Stimulated activated CD4-positive, alpha-beta T cell treated with anti-CD3 and anti-CD28 coated beads, Interleukin-15, amount 100 ng/mL, for 1 hour (primary cell): ENCODE measurements at places on chromosomes 13 and 19.

DNA sequence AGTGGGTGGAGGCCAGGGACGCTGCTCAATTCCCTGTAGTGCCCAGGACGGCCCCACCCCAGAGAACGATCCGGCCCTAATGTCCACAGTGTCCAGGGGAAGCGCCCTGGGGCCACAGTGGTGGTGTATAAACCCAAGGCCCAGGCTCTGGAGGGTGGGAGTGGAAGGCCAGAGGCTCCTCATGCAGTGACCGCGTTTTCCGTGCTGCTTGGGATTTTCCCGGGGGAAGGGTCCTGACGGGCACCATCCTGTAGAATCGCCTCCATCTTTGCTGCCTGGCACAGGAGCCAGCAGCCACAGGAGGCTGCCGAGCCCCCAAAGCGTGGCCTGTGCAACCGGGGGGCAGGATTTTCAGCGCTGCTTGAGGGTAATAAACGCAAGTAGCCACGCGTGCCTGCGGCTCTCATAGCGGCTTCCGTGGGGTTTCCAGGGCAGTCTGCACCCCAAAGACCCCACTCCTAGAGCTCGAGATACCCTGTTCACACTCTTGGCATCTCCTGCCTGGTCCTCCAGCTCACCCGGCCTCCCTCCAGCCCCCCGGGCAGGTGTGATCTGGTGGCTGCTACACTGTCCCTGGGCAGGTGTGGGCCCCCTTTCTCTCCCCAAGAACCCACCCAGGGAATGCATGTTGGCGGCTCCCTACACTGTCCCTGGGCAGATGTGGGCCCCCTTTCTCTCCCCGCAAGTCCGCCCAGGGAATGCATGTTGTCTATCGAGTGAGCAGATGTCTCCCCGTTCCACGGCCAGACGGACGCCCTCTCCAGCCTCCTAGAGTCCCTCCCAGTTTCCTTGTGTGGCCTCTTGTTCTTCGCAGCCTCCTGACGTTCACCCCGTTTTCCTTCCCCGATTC lies 2.2 kb downstream of the NCLN start:
- DNase-seq, result no peak

DNA sequence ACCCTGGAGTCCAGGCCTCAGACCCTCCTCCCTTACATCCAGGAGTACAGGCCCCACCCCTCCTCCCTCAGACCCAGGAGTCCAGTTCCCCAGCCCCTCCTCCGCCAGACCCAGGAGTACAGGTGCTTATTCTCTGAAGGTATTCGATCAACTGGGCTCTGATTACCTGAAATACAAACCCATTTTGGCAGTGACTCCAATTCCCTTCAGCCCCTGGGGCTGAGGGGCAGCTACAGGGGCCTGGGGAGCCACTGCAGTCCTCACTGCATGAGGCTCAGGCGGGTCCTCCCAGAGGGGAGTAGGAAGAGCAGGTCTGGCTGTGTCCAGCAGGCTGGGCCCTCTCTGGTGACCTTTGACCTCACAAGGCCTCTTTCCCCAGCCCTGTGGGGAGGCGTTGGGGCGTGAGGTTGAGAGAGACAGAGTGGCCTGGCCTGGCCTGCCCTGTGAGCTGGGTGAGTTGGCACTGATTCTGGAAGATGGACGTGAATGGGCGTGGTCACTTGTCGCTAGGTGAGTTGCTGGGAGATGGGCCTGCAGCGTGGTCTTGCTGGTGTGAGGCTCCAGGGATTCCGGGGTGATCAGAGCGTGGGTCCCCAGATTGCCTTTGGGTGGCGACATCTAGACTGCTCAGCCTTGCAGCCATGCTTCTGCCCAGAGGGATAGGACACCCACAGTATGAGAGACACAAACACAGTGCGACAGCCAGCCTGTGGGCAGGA lies 3.1 kb downstream of the BCAT2 start:
- DNase-seq, result no peak

- DNase-seq, result no peak
Measured at GRCh38 chr13:27751953-27752532, 40.2 kb upstream of the GSX1 start.

- DNase-seq, result no peak
Measured at GRCh38 chr19:12726988-12727316, 3.2 kb upstream of the TNPO2 start.

- DNase-seq, result no peak
Measured at GRCh38 chr13:107912745-107913144, 302.6 kb downstream of the LIG4 start.

- no peak for DNase-seq
Measured at GRCh38 chr13:59266478-59267063, 897.2 kb downstream of the DIAPH3 start.

GRCh38 chr13:33100886-33101285 lies 84.7 kb downstream of the KL start:
- DNase-seq, result no peak

- DNase-seq, result no peak
Measured at GRCh38 chr13:98577836-98578285, 954 bp upstream of the STK24 start.

DNA sequence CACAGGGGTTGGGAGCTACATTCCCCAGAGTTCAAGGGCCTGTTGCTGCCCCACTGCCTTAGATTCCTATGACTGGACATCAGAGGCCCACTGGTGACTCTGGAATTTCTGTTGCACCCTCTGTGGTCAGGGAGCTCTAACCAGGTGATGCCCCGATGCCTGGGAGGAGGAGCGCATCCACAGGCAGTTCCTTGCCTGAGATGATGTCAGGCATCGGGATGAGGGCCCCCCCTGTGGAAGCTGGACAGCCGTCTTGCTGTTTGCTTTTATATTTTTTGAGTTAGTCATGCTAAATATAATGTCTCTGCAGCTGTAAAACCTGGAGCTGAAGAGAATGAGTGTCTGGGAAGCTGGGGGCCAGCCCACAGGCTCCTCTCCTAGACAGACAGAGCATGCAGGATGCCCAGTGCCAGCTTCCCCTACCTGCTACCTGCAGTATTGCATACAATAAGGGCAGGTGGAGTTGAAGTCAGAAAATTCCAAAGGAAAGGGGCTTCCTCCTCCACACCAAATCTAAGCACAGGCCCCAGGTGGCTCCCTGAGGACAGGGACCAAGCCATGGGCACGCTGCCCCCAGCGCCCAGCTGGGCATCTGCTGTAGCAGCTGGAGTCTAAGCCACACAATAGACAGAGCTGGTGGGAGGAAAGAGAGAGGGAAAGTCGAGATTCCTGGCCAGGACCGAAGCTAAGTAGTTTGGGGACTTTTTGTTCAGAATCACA lies 16.2 kb downstream of the COL4A2 start:
- DNase-seq, result no peak

DNA sequence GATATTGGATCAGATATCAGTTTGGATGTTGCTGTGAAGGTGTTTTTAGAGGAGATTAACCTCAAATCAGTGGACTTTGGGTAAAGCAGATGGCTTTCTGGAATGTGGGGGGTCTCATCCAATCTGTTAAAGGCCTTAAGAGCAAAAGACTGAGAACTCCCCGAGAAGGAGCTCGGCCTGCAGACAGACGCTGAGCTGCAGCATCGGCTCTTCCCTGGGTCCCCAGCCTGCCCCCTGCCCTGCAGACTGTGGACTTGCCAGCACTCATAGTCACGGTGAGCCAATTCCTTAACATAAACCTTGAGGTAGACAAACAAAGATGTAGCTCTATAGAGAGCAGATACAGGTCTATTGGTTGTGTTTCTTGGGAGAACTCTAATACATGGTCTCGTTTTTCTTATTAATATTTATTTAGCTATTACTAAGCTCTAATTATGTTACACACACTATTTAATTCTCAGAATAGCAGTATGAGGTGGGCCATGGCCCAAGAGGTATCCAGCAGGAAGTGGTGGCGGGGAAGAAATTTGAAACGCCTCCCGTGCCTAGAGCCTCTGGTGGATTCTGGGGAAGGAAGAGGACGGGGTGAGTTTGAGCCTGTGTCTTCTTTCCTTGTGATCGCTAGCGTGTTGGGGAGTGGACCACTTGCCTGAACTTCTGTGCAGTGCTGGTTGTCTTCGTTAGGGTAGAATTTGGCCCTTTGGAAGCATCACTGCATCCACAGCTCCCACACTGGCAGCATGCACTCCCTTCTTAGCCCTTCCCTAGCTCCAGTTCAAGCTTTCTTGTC lies 305.3 kb downstream of the TEX29 start:
- no peak for DNase-seq

- no peak for DNase-seq
Measured at GRCh38 chr13:114135731-114136171, 3.3 kb upstream of the RASA3 start.

- no peak for DNase-seq
Measured at GRCh38 chr13:82011355-82011754, 1670.4 kb upstream of the SPRY2 start.

- DNase-seq, result no peak
Measured at GRCh38 chr13:51364404-51365008, 25.0 kb downstream of the SERPINE3 start.

DNA sequence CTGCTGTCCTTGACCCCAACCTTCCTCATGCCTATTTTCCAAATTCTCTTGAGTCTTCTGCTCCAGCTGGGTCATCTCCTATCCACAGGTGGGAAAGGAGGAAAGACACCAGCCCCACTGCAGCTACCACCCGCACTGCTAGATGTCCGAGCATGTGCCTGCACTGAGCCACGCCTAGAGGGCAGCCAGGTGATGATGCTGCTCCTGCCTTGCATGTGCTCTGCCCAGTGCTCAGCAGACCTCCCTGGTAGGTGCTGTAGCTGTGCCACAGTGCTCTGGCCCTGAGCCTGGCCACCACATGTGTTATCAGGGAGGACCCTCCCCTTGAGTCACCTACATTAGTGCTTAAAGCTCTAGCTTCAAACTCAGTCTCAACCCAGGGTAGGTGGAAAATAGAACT lies 6.9 kb upstream of the CYSLTR2 start:
- DNase-seq, result no peak

GRCh38 chr13:94692030-94692429 lies 20.3 kb downstream of the SOX21 start:
- no peak for DNase-seq

DNA sequence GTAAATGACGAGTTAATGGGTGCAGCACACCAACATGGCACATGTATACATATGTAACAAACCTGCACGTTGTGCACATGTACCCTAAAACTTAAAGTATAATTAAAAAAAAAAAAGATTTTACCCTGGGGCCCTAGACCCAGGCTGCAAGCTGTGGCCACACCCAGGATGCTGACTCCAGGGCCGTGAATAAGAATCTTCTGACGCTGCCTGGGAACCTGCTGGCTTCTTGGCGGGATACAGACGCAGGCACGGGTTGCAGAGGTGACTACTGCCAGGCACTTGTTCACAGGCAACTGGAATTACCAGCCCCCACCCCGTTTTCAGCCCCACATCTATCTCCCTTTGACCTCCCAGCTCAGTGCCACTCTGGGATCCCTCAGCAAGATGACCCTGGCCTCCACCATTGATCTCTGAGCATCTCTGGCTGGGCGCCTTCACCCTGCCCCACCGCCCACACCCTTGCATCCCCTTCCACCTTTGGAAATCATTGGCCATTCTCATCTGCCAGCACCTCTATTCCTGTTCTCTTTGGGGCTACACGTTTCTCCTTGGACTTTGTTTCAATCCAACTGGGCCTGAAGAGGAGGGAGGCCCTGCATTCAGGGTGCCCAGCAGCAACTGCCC lies 21.1 kb upstream of the CFAP97D2 start:
- no peak for DNase-seq

- DNase-seq, result no peak
Measured at GRCh38 chr13:39784347-39784746, 128.9 kb downstream of the COG6 start.
